Left ventricle myocardium superior (tissue), 1 donor: ENCODE measurements at places on chromosomes 4 and X. TPM values are rescaled to one million over a fixed set of nuclear protein-coding genes. Genes with fewer than 3 reads are reported as not detected.

Gene MAGEA8
- total RNA-seq, result not detected

Gene ALG13
- total RNA-seq, result 17.9 TPM

DNA sequence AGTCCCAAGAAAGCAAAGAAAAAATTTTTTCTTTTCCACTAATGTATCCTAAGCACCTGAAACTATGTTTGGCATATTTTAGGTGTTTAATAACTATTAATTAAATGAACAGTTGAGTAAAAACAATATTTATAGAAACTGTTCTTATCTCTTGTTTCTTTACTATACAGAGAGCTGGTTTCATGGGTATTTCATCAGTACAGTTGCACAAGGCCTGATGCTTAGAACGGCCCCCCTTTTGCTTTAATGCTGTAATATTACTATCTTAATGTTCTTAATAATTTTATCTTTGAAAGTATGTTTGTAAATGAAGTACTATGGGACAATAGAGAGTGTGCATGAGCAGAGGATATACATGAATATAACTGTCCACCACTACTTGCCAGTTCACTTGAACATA, 479.1 kb upstream of the SLIT2 start:
- DNase-seq, result no peak

GRCh38 chr4:100174985-100175383, 15.3 kb downstream of the DDIT4L start:
- no peak for DNase-seq

- no peak for DNase-seq
These were observed 22.4 kb upstream of the CLTRN start for GRCh38 chrX:15686818-15687685.

DNA sequence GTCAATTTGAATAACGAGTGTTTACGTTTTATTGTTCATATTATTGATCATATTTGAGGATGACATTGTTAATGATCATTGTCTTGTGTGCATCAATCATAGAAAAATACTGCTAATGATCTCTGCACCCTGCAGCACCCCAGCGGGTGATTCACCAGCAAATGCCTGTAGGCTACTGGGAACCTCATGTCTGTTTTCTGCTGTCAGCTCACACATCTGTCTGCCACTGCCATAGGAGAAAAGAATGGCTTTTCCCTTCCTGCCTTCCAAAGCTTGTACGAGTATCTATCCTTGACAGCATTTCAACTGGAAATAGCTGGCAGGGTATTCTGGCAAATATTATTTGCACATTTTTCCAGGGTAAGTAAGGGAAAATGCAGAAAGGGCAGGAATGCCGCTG, 272.1 kb upstream of the TRAM1L1 start:
- no peak for DNase-seq

DNA sequence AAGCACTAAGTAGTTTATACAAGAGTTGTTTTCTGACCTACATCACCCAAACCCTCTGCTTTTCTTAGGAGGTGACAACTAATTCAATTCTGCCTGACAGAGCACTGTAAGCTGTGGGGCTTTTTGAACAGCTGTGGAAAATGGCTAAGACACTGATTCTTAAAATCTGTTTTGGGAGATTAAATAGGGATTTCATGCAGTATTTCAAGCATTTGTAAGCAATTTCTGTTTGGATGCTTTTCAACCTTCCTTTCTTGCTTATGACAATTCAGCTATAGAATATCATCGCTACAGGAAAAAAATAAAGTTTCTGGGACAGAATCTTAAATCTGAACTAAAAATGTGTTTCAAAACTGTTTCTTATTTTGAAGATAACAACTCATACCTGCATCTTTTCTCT, 459.5 kb downstream of the RAPGEF2 start:
- DNase-seq, result no peak
